ENCODE measurements at places on chromosomes 7 and 10.

- DNase-seq = no peak
Measured at GRCh38 chr7:17060051-17060450, 178.3 kb upstream of the AGR3 start.

DNA sequence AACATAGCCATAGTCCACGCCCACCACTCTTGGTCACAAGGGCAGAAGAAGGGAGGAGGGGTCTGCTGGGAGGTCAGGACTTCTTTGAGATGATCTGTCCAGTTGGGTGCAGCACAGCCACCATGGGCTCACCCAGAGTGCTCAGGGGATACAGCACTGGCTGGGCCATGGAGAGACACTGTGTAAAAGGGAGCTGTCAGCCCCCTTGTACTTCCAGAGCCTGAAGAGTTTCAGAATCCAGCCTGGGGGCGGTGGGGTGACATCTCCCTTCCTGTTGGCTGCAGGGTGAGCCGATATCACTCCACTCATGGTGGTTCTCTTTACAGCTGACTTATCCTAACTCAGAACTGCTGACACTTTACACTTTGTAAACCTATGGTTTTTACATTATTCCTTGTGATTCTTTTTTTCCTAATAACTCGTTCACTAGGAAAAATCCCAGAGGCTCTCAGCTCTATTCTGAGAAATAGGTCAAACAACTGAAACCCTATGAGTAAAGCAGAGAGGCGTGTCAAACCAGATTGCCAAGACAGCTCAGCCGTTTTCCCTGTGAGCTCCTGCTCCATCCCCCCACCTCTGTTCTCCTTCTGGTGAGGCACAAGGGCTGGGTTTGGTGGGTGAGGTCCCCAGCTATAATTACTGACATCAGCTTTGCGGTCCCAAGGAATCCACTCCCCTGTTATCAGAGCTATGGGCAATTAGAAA lies 3.2 kb upstream of the MRPS24 start:
- no peak for DNase-seq

GRCh38 chr7:49398236-49398635 lies 375.2 kb upstream of the VWC2 start:
- DNase-seq = no peak

DNA sequence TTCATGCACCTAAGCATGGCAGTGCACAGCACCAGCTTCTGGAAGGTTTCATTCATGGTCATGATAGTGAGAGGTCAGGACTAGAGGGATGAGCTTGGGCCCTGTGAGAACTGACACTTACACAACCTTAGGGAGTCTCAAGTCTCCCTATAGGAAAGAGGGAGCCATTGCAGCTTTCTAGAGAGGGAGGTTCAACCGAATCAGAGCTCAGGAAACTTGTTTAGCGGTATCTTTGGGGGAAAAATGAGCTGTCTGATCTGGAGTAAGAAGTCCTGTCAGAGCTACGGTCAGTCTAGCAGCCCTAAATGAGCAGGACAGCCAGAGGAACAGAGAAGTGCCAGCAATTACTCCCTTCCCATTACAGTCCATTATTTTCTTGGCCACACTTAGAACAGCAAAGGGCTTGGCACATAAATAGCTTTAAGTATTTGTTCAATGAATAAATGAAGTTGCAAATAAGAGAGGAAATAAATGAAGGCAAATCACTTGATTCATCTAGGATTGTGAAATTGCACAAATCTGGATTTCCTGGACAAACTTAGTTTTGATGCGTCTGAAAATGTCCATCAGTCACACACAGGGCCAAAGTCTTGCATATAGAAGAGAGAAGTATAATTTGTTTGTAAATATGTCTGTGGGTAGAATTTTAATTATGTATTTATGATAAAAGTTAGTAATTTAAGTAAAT lies 262.0 kb downstream of the GLI3 start:
- no peak for DNase-seq

- no peak for DNase-seq
Measured at GRCh38 chr7:151439855-151440798, at the start of gene CRYGN. TSS of gene CRYGN (minus strand) at chr7:151440141. CDS start at chr7:151439917, 224 bp downstream.

DNA sequence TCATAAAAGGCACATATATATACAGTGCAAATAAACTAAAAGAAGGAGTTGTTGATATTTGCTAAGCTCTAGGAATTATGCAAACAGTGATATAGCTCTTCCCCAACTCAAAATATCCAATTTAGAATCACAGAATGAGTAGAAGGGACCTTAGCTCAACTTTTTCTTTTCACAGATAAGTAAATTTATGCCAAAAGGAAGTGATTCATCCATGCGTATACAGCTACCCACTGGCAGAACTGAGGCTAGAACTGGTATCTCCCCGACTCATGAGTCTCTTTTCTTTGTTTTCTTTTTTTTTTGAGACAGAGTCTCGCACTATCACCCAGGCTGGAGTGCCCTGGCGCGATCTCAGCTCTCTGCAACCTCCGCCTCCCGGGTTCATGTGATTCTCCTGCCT lies 54.2 kb upstream of the SVIL start:
- DNase-seq = no peak

DNA sequence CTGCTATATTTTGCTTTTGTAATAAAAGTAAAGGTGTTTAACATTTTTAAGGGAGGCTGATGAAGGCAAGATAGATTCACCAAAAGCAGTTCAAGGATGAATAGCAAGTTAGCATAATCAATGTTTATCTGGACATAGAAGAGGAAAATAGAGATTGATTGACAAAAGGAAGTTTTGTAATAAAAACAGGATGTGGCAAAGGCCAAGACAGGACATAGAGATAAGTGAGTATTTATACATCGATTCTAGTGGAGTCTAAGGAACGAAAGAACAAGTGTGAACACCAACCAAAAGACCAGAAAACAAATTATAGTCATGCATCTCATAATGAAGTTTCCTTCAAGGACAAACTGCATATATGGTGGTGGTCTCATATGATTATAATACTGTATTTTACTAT lies 123.8 kb downstream of the CCDC71L start:
- no peak for DNase-seq

- DNase-seq = no peak
Measured at GRCh38 chr7:132102391-132102790, 473.9 kb downstream of the PLXNA4 start.

GRCh38 chr7:25759286-25759685 lies 392.7 kb upstream of the NFE2L3 start:
- no peak for DNase-seq

DNA sequence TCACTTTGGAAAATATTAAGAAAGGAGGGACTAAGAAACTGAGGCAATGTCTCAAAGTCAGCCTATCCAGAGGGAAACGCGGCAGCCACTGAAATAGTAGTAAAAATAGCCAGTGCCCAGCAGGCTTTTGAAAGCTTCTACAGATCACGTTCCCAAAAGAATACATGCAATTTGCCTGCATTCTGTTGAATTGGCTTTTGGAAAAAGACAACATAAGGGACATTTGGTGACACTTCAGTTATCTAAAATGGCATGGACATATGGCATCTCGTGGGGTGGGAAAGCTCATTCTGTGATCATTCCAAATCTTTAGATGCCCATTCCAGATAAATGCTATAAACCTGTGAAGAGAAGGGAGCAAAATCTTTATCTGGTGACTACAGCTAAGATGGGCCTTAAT lies 82.8 kb upstream of the PDE1C start:
- no peak for DNase-seq

DNA sequence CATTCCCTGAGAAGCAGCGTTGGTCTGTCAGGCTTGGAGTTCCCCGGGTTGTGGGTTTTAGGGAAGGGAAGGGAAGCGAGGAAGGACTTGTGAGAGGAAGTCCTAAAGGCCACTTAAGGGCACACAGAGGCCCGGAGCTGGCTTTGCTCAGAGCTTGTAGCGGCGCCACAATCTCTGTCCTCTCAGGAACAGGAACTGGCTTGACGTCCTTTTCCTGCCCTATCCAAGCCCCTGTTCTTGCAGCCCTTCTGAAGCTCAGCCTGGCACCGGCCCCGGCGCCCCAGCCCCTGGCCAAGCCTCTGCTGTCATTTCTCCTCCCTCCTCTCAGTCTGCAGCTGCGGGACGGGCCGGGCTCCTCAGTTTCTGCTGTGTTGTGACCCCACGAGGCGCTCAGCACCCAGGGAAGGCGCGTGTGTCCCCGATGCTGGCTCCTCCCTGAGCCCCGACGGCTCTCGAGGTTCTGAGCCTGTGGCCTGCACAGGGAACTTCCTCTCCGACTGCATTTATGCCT lies at the start of gene GIMAP8:
GIMAP8 (plus strand) TSS at position 140 of the 511 bp plus-strand sequence. CDS start 16,069 bp downstream, outside the sequence.
- no peak for DNase-seq

DNA sequence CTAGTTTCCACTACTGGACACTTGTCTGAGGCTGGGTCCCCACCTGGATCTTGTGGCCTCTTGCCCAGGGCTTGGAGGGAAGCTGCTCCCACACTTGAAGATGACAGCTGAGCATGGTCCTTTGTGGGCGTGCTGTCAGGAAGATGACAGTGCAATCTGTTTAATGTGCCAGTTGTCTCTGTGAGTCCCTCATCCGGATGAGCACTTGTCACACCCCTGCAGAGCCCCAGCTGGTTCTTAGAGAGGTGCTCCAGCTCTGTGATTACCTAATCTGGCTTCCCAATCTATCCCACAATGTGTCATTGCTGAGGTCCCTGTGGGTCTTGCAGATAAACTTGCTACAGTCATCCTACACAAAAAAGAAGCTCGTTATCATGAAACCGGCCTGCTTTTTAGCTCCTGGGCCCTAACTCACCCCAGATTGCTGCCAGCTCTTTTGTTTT lies 34.8 kb upstream of the CCSER2 start:
- no peak for DNase-seq

GRCh38 chr7:24652251-24652939 lies 79.1 kb downstream of the PALS2 start:
- DNase-seq = no peak

GRCh38 chr7:141649865-141650634 lies 51.9 kb downstream of the DENND11 start:
- peak; percentile 59 for DNase-seq

DNA sequence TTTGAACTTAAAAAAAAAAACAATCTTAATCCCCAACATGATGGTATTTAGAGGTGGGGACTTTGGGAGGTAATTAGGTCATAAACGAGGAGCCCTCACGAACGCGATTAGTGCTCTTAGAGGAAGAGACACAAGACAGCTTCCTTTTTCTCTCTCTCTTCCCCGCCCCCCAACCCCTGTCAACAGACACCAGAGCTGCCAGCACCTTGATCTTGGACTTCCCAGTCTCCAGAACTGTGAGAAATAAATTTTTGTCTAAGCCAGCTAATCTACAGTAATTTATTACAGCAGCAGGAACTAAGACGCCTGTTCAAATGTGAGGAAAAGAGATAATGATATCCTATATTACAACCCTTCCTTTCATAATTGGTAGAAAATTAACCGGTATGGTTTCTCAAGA lies 40.1 kb downstream of the RELN start:
- DNase-seq = no peak

- peak; percentile 41 for DNase-seq
Measured at GRCh38 chr10:109852475-109853037, 70.8 kb downstream of the XPNPEP1 start.

DNA sequence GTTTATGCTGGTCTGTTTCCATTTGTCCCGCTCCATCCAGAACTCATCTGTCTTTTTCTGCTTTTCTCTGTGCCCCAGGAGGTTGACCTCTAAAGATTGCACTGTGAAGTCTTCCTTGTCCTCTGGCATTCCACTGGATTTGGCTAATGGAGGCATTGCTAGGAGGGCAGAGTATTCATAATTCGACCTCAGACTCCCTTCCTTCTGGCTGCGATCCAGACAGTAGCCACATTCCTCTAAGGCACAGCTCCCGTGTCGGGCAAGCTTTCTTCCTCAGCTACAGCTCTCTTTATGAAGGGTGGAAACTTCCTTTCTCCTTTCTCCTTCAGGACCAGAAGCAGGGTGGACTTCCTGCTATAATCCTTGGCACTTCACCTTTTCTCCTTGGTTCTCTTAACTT lies 175.9 kb downstream of the BAMBI start:
- no peak for DNase-seq

- no peak for DNase-seq
Measured at GRCh38 chr7:101562531-101563197, 66.4 kb downstream of the MYL10 start.

- no peak for DNase-seq
Measured at GRCh38 chr10:49257154-49257553, 41.8 kb upstream of the C10orf71 start.

GRCh38 chr7:21898265-21898930 lies 47.3 kb downstream of the CDCA7L start:
- no peak for DNase-seq

All from nucleus accumbens (tissue), 56 donors.